ENCODE measurements at places on chromosomes 6 and 20.

GRCh38 chr20:38202153-38202981, 37.3 kb upstream of the TGM2 start:
- no peak for DNase-seq

GRCh38 chr6:107735906-107736635, 88.0 kb downstream of the SCML4 start:
- DNase-seq, result no peak

GRCh38 chr20:62928246-62928939, 2.1 kb upstream of the DIDO1 start:
- DNase-seq, result peak; percentile 86

DNA sequence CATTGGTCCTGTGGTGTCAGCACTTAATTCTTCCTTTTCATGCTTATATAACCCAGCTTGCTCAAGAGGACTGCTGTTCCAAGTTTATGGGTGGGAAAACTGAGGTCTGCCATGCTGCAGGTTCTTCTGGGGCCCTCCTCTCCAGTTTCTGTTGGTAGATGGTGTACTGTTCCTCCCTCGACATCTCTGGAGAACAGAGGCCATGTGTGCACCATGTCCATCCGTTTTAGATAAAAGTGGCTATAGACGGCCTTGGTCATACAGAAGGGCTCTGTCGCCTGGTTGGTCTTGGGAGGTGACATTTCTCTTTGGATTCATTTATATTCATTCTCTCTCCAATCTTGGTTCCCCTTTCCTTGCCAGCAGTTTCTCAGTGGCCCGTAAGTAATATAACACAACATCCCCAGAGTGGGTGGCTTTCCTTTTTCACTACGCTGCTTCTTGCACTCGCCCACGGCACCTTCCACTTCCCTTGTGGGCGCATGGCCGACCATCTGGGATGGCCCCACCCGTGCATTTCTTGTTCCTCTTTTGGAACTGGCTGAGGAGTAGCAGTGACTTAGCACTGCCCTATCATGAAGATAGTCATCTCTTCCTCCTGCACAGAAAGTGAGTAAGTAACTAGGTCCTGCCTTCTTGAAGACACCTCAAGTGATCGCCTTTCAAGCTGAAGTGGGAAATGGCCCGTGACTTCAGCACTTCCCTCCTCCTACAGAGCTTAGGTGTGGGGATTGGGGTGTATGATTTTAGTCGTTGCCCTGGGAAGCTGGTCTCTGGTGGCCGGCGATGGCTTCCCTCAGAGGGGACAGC, 94.2 kb downstream of the RREB1 start:
- no peak for DNase-seq

DNA sequence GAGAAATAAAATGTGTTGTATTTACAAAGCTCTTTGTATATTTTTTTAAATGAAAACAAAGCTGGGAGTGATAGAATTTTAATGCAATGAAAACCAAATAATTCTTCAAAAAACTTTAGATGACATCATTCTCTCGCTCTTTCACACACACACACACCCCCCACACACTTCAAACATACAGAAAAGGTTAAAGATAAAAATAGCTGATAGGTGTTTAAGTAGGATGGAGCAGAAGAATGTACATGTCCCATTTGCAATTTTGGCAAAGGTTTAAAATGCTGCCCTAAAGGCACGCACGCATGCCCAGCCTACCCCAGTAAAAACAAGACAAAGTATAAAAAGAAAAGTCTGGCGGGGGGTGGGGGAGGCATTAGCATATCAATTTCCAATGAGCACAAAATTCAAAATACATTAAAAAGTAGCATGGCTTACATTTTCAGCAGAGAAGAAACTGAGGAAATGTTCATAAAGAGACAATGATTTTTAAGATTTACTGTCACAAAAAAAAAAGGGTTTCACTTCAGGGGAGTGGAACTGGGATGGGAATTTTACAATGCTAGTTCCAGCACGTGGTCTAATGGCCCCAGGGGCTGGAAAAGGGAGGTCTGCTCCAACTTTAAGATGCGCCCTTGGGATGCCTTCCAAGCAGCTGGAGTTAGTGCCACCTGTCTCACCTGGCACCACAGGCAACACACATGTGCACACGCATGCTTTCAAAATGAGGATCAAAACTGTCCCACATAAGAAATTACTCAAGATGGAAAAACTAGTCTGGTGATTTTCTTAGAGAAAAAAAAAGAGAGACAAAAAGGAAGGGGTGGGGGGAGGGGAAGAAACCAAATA, 55.1 kb upstream of the NFATC2 start:
- DNase-seq, result no peak
